ENCODE measurements at places on chromosomes 3 and 15.

GRCh38 chr3:184005941-184006507, 11.7 kb downstream of the ABCC5 start:
- no peak for DNase-seq

DNA sequence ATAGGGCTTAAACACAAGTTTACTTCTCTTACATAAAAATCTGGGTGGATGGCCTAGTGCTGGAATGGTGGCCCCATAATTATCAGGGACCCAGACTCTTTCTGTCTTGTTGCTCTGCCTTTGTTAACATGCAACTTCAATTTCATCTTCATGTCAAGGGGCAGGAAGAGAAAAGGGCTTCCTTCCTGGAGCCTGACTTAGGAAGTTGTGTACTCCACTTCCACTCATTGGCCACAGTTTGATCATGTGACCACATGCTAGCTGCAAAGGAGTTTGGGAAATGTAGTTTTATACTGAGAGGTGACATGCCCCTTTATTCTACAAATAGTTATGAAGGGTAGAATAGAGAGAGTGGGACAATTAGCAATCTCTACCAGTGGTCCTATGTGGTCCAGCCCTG, 39.3 kb downstream of the RHCG start:
- no peak for DNase-seq

- no peak for DNase-seq
Measured at GRCh38 chr3:149207475-149207874, 14.2 kb downstream of the CP start.

GRCh38 chr15:80259942-80260510, 8.0 kb upstream of the CTXND1 start:
- DNase-seq = no peak

DNA sequence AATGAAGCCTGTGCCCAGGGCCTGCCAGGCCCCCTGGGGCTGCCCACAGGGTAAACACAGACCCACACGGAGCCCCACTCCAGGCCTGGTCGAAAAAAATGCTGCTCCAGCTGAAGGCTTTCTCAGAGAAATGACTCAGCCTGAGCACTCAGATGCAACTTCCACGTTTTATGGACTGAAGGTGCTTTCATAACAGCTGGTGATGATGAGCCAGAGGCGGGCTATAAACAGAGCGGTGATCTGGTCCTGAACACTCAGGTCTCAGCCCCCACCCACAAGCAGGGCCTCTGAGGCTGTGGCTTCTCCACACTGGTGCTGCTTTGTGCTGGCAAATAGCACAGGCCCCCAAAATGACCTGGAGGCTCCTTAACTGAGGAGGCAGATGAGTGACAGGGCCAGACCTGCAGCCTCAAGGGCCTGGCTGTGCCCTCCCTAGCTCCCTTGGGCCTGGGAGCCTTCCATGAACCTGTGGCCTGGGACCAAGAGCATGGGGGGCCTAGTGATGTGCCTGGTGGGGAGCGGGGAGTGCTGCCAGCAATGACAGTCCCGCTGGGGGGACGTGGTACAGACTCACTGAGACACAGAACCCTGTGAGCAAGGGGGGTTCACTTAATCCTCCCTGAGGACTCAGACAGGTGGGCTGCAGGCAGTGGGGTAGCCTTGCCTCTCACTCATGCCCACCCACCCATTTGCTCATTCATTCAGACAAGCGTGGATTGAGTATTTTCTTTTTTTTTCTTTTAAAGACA, 23.0 kb upstream of the FURIN start:
- no peak for DNase-seq

GRCh38 chr15:86744198-86744780, 664.6 kb downstream of the AGBL1 start:
- DNase-seq = no peak

DNA sequence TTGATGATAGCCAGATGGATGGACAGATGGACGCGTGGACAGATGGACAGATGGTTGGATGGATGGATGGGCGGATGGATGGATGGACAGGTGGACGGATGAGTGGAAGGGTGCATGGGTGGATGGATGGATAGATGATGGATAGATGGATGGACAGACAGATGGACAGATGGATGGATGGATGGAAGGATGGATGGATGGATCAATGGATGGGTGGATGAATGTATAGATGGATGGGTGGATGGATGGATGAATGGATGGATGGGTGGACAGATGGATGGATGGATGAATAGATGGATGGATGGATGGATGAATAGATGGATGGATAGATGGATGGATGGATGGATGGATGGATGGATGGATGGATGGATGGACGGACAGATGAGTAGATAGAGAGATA, 40.9 kb downstream of the GABRB3 start:
- no peak for DNase-seq

DNA sequence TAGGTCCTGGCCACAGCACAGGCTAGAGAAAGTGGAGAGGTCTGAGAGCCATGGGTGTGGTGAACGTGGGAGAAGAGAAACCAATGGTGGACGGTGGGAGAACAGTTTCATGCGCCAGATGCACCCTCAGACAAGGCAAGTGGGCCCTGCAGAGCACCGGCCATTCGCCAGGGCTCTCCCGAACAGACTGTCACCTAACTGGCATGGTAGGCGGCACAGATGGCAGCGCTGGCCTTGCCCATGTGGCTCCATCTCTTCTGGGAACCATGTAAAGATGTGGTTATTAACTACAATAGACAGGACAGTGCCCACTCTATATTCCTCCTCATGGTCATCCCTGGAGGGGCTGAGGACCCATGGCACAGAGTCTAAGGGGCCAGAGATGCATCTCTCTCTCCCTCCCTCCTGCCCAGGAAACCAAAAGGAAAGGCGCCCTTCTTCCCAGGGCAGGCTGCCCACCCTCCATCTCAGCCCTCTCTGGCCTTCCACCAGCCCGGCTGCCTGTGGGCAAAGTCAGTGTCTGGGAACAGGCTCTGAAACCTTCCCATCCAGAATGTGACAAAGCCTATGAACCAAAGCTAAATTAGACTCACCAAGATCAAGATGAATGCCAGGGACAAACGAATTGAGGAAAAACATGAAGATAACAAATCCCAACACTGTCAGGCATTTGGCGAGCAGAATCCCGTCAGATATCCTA, 147.8 kb downstream of the OCA2 start:
- no peak for DNase-seq

- DNase-seq = no peak
Measured at GRCh38 chr15:63876085-63876662, 42.4 kb upstream of the HERC1 start.

GRCh38 chr3:72996121-72996472, 514 bp upstream of the PPP4R2 start:
- DNase-seq = no peak

DNA sequence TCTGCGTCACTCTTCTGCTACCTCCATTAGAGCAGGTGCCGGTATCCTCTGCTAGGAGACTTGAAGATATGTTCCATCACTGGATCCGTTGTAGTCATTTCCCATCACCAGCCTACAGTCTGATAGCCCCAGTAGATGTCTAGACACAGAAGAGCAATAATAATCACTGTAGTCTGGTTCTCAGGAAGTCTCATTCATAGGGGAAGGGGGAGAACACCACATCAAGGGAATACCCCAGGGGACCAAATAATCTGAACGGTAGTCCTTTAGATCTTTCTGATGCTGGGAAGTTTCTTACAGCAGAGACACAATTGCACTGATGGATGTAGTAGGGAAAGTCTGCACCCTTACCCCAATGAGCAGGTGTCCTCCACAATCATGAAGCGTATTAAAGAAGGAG, 595.0 kb downstream of the EPHA3 start:
- no peak for DNase-seq

GRCh38 chr3:102533784-102534183, 99.0 kb downstream of the ZPLD1 start:
- DNase-seq = no peak

- DNase-seq = no peak
Measured at GRCh38 chr3:183038221-183038620, 57.9 kb upstream of the DCUN1D1 start.

- no peak for DNase-seq
Measured at GRCh38 chr3:139157161-139157932, 112.7 kb upstream of the PRR23C start.

DNA sequence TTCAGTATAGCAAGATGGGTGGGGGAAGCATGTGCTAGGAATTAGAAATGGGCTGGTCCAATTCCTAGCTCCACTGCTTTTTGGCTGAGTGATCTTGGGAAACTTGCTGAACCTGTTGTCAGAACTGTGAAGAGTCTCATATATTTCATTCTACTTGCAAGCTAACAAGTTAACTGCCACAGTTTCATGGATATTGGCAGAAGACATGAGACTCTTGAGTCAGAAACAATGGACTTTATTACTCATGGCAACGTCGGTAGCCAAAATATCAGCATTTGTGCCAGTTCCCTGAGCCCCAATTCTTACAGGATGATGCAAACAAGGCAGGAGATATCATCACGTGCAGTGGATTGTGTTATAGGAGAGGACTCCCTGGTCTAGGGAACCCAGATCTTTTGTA, 26.6 kb upstream of the PLAAT1 start:
- no peak for DNase-seq

GRCh38 chr15:62647202-62647842, 395.2 kb upstream of the TPM1 start:
- DNase-seq = no peak

DNA sequence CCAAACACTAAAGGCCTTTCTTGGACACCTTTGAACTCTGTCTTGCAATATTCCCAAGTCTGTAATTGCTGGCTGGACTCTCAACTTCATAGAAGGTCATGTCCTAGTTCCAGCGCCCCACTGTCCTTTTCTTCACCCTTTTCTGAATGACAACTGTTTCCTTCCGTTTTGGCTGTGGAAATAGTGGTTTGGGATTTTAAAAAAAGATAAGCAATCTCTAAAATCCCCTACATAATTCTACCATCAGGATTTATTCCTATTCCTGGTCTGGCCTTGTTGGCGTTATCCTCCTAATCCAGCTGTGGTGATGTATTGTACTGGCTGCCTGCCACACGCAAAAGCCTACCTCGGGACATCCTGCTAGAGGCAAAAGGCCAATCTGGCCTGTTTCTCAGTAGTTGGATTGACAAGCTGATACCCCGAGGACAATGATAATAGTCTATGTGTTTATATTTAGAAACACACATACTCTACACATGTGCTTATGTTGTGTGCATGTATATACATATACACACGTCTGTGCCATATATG, 440.3 kb upstream of the DPH6 start:
- DNase-seq = no peak
